ENCODE measurements at places on chromosomes 1 and 21.

DNA sequence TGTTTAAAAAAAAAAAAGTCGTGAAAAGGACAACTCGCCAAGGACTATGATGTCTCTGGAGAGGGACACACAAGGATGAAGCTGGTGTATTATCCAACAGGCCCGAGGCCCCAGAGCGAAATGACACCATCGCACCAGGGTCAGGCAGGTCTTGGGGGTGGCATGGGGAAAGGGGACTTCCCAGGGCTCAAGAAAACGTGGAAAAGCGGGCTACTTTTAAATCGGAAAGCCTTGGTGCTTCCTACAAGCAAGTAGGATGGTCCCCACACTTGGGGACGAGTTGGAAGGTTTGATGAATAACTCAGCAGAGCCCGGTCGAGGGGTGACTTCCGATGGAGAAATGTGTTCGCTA lies 505 bp upstream of the GNPAT start:
- DNase-seq, result no peak

GRCh38 chr1:180033390-180033789 lies 78.8 kb downstream of the CEP350 start:
- no peak for DNase-seq

GRCh38 chr21:44353191-44353970 lies at the start of gene TRPM2:
TSS of gene TRPM2 (plus strand) at chr21:44353621. CDS start at chr21:44353701, 80 bp downstream.
- DNase-seq, result peak; percentile 90

- DNase-seq, result no peak
Observed at GRCh38 chr1:233744779-233745513, 131.0 kb downstream of the KCNK1 start.

GRCh38 chr1:8903908-8904650 lies 25.6 kb upstream of the ENO1 start:
- DNase-seq, result no peak

DNA sequence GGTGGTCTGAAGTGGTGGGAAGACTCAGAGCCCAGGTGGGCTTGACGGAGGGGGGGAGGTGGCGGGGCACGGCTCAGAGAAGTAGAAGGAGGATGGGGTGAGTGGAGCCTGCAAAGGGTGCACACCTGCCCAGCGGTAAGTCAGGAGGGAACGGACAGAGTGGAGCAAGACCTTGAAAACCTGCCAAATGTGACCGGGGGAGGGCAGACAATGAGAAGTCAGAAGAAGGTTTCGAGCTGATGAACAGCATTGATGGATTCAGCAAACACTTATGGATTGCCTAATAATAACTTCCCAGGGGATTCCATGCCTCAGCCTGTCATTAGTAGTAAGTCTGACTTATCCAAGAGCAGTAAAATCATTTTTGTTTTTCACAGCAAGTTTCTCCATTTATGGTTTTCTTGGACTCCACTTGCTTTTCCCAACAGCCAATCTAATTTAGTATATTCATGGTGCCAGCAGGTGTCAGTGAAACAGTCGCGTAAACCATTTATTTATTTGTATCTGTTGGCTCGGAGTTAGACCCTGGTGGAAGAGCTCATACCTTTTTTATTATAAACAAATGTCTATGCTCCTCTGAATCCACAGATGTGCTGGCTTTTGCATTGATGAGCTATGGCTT lies 279.1 kb downstream of the PCP4 start:
- DNase-seq, result no peak

DNA sequence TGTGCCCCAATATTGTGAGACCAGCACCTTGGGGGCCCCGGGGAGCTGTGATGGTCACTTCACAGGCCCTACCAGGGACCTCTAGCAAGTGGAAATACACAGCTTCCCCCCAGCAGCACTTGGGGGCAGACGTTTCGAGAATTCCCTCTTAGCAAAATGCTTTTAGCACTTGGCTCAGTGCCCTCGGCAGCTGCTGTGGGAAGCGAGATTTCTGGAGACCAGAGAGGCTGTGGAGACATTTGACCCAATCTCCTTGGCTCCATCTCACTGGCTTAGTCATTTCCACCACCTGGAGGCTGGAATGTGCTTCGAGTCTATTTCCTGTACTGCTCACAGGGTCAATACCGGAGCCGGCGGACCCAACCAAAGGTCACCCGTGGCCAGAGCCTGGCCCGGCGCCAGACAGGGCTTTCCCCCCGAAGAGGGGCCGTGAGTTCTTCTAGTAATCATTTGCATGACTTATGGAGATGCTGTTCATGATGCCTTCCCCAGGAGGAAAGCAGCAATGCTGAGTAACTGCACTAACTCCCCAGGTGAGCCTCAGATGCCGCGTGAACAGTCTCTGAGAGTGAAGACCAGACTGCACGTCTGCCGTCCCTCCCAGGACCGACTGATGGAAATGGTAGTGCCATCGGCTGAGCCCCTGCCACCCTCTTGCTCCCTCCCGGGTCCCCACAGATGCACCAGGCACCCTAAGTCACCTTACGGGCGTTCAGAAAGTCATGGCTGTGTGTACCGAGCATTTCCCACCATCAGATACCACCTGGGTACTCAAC lies 4.4 kb upstream of the C2CD2 start:
- peak; percentile 76 for DNase-seq

DNA sequence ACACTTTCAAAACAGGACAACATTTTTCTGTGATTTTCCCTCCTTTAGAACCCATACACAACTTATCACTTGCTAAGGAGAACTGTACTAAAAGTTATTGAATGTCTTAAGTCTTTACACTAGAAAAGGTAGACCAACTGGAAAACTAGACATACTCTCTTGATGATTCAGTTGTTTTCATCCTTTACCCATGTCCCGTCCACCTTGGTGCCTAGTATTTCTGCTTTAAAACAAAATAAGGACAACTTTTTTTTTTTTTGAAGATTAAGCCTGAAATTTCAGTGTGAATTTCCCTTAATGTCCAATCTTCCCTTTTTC lies 4.5 kb downstream of the CDKN2C start:
- no peak for DNase-seq

DNA sequence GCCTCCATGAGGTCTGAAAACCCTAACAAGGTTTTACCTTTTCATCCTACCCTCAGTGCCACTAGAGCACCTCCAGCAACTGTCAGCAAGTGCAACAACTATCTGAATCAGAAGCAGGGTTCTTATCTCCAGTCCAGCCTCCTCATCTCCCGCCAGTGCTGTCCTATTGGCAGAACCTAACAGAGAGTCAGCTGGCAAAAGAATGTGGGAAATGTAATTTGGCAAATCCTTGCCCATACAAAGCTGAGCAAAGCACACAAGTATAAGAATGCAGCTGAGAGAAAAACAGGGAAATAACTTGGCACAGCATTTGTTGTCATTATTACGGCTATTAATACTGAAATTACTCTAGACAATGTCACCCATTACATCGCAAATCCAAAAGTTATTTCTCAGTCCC lies 124.2 kb downstream of the ATP6V1G3 start:
- DNase-seq, result no peak

DNA sequence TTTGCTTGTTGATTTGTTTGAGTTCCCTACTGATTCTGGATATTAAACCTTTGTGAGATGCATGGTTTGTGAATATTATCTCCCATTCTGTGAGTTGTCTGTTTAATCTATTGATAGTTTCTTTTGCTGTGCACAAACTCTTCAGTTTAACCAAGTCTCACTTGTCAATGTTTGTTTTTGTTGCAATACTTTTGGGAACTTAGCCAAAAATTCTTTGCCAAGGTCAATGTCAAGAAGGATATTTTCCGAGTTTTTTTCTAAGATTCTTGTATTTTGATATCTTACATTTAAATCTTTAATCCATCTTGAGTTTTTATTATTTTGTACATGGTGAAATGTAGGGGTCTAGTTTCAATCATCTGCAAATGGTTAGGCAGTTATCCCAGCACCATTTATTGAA lies 1230.7 kb upstream of the NCAM2 start:
- DNase-seq, result no peak

GRCh38 chr1:41152622-41153044 lies 89.5 kb downstream of the SCMH1 start:
- no peak for DNase-seq

DNA sequence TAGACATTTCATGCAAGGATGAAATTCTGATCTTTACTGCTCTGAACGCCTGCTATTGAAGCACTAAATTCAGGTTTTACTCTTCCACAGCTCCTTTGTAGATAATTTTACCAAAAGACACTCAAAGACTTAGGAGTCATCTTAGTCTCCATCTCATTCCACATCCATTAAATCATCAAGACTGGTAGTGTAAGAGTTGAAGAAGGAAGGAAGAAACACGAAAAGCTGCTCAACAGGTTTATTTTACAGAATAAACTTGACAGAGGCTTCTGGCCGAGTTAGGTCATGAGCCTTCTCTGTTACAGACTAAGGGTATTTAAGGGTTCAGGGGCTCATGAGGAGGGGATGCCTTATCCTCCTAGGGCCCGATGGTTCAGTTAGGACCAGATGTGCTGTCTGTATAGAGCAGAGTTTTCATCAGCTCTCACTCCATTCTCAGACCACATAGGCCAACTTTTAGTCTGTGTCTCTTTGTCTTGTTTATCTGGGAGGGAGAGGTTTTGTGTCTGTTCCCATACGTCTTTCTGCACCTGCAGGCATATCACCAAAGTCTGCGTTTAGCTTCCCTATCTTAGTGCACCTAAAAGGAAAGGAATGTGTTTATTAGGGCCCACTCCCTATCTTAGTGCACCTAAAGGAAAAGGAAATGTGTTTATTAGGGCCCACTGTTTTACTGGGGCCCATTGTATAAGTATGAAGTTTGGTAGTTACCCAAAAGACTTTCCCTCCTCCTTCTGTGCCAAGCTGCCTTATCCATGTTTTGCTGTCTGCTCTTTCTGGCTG lies 57.4 kb upstream of the RGS18 start:
- no peak for DNase-seq

DNA sequence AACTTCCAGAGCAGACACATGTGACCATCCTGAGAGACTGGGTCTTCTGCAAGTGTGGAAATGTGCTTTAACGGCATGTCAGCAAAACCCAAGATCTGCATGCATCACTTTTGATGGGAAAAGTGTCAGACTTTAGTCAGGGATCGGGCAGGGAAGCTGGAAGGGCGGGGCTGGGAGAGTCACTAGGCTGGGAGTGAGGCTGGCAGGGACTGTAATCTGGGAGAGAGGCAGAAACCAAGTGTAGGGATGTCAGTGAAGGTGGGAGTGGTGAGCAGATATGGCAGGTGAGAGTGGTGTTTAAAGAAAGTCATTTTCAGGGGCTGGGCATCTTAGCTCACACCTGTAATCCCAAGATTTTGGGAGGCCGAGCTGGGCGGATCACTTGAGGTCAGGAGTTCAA lies 11.3 kb downstream of the CDA start:
- no peak for DNase-seq

DNA sequence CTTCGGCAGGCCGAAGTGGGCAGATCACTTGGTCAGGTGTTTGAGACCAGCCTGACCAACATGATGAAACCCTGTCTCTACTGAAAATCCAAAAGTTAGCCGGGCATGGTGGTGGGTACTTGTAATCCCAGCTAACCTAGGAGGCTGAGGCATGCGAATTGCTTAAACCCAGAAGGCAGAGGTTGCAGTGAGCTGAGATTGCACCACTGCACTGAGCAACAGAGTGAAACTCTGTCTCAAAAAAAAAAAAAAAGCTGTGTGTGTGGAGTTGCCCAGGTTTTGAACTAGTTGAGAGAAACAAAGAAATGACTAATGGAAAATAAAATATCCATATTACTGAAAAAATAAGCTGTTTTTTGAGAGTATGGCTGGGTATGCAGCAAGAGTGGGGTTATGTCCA lies 100.2 kb downstream of the GTF2B start:
- DNase-seq, result no peak

DNA sequence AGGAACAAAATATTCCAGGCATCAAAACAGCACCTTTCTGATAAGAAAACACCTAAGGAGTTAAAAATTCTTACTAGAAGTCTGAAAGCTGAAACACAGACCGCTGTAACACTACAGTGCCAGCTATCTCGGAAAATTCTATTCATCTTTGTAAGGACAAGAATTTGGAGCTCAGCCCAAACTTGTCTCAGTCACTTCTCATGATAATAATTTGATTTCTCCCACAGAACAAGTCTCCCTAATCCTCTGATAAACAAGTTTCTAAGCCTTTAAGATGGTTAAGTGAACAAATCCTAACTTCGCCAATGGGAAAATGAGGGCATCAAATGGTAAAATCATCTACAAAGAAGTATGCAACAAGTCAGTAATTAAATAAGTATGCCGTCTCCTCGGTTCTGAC lies 59.9 kb downstream of the SIPA1L2 start:
- no peak for DNase-seq

Measured in right lobe of liver (tissue), 6 donors.